ENCODE measurements at places on chromosomes 6 and 20. TPM values are rescaled to one million over a fixed set of nuclear protein-coding genes. Genes with fewer than 3 reads are reported as not detected.

DNA sequence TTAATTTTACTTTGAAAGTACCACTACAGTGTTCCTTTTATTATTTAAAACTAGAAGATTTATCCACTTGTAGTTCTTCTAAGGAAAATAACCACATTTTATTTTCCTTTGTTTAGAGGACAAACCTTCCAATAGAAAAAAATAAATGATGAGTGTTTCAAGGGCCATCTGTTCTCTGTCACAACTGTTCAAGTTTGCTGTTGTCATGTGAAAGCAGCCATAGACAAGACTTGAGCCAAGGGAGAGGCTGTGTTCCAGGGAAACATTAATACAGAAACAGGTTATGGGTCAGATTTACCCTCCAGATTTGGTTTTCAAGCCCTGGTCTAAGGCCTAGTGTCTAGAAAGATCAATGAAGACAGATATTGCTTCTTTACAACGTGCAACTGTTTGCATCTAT is 463.6 kb downstream of the C6orf118 start:
- H3K36me3 ChIP-seq = no peaks in the 10 kb centered on the region
- no peak overlapping the region for H3K4me3 ChIP-seq
- DNase-seq = no peak
- H3K27ac ChIP-seq = no peak overlapping the region

DNA sequence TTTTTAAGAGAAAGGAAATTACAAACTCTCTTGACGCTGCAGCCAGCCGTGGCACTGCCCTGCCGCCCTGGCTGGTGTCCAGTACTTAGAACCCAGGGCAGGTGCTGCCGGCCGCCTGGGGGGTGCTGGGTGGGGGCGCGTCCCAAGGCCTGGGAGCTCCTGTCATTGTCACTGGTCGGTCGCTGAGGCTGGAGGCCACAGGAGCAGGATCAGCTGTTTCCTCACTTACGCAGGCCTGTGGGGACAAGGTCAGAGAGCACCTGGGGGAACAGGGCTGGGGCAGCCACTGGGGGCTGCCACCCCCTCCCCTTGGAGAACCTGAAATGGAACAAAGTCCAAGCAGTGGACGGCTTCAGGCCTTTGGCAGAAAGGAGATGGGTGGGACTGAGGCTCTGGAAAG is 5.6 kb downstream of the BIRC7 start:
- no peak for DNase-seq
- no peak overlapping the region for H3K27ac ChIP-seq
- H3K27me3 ChIP-seq = peaks cover 3% of the 10 kb centered on the region
- no peaks in the 10 kb centered on the region for H3K4me1 ChIP-seq
- no peaks in the 10 kb centered on the region for H3K36me3 ChIP-seq

The SALL4 gene
- total RNA-seq = 1.0 TPM

DNA sequence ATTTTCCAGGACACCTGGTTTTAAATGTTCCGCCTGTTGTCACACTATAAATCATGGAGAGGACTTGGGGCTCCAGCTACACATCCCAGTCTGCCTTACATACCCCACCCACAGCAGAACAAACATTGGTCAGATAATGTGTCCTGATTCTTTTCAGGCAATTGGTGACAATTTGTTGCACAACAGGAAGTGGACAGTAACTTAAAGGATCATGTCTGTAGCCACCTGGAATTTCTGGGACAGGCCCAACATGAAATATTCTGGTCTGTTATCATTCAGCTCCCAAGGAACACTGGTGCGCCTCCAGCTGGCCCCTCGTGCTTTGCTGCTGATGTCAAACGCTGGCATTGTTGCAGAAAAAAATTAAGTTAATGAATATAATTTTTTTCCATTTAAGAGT is 117.2 kb downstream of the SOBP start:
- H3K27me3 ChIP-seq = peaks cover 12% of the 10 kb centered on the region
- no peak overlapping the region for H3K27ac ChIP-seq
- no peak overlapping the region for H3K4me3 ChIP-seq
- DNase-seq = no peak
- H3K4me1 ChIP-seq = no peaks in the 10 kb centered on the region

GRCh38 chr6:104201557-104201956 is 658.2 kb downstream of the HACE1 start:
- H3K27me3 ChIP-seq = peaks cover 1% of the 10 kb centered on the region
- DNase-seq = no peak
- H3K4me1 ChIP-seq = no peaks in the 10 kb centered on the region
- H3K4me3 ChIP-seq = no peak overlapping the region
- H3K27ac ChIP-seq = no peak overlapping the region
- no peaks in the 10 kb centered on the region for H3K36me3 ChIP-seq

- no peak overlapping the region for H3K27ac ChIP-seq
- DNase-seq = no peak
- H3K27me3 ChIP-seq = no peaks in the 10 kb centered on the region
- no peaks in the 10 kb centered on the region for H3K4me1 ChIP-seq
Measured at GRCh38 chr6:39441986-39442385, 119.5 kb upstream of the KCNK16 start.

DNA sequence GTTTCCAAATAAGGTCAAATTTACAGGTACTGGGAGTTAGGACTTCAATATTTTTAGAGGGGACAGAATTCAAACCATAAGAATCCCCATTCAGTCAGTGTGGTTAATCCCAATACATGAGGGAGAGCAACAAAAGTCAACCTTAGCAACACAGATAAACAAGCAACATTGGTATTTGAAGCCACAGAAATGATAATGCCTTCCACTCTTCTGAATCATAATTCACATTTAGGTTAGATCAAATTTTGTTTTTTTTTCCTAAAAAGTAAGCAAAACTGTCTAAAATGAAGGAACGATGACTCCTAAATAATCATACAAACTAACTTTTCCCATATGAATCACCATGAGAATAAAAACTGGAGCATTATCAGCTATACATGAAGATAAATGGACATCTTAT is 246.0 kb upstream of the TENT5A start:
- no peak overlapping the region for H3K4me3 ChIP-seq
- DNase-seq = no peak
- H3K27me3 ChIP-seq = peaks cover 2% of the 10 kb centered on the region
- H3K4me1 ChIP-seq = peaks cover 14% of the 10 kb centered on the region

DNA sequence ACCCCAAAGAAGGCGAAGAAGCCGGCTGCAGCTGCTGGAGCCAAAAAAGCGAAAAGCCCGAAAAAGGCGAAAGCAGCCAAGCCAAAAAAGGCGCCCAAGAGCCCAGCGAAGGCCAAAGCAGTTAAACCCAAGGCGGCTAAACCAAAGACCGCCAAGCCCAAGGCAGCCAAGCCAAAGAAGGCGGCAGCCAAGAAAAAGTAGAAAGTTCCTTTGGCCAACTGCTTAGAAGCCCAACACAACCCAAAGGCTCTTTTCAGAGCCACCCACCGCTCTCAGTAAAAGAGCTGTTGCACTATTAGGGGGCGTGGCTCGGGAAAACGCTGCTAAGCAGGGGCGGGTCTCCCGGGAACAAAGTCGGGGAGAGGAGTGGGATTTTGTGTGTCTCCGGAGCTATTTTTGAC is 69.6 kb downstream of the HFE start:
- no peak for DNase-seq
- peak overlapping the region; percentile 91 for H3K4me3 ChIP-seq
- H3K36me3 ChIP-seq = peaks cover 2% of the 10 kb centered on the region
- H3K27ac ChIP-seq = peak overlapping the region; percentile 95

DNA sequence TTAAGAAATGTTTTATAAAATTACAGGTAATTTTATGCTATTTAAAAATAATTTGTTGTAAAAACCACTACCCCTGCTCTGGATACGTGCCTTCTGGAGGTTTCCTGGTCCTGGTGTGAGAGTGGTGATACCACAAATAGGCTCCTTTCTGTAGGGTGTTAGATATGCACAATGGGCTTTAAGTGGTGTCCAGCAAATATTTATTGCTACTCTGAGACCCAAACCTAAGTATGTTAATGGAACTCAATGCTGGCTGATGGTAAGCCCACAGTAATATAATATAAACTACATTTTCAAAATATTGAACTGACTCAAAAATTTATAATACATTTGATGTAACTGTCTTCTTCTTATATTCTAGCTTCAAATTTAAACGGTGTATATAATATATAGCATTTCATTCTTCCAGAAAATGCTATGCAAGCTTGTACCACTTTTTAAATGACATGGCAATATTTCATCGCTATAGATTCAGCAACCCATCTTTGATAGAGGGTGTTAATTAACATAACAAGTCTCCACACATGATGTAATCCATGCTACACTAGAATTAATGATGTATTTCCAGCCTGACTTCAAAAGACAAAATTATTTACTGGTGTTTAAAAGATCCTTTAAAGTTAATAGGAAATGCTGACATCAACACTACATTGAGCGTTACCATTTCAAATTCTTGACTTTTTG is 161.9 kb downstream of the DST start:
- no peaks in the 10 kb centered on the region for H3K4me1 ChIP-seq
- H3K36me3 ChIP-seq = no peaks in the 10 kb centered on the region
- no peak for DNase-seq
- no peaks in the 10 kb centered on the region for H3K27me3 ChIP-seq
- H3K4me3 ChIP-seq = no peak overlapping the region
- H3K27ac ChIP-seq = no peak overlapping the region

- H3K27me3 ChIP-seq = no peaks in the 10 kb centered on the region
- peaks cover 11% of the 10 kb centered on the region for H3K4me1 ChIP-seq
- H3K4me3 ChIP-seq = no peak overlapping the region
Measured at GRCh38 chr6:75550544-75551167, 51.0 kb upstream of the SENP6 start.

DNA sequence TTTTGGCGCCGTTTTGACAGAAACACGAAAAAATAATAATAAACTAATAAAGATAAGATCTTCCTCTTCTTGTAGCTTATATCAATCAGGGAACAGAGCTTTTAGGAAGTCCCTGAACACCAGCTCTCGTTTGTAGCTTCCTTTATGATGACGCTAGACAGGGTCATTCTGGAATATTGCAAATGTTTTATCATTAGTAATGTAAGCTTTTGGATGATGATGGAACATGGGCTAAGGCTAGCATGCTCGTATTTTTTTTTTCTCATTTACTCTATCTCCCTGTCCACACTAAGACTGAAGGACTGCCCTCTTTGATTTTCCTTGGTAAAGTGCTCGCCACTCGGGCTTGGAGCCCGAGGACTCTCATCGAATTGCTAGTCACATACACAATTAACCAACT is 22.1 kb upstream of the POM121L2 start:
- H3K4me3 ChIP-seq = no peak overlapping the region
- H3K4me1 ChIP-seq = peaks cover 13% of the 10 kb centered on the region
- no peak overlapping the region for H3K27ac ChIP-seq
- no peaks in the 10 kb centered on the region for H3K36me3 ChIP-seq
- DNase-seq = no peak
- peaks cover 9% of the 10 kb centered on the region for H3K27me3 ChIP-seq

DNA sequence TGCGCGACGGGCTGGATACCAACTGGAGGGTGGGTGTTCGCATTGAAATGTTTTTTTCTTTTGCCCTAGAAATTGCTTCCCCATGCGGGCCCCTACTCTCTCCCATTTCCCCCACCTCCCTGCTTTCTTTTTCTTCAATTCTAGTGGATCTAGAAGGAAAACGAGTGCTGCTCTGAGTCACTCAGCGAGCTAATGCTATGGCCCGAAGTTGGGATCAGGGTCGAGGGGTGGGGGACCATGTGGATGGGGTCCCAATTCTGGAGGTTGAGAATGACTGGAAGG is 71.5 kb downstream of the SOX4 start:
- no peak for DNase-seq
- H3K4me1 ChIP-seq = peaks cover 22% of the 10 kb centered on the region
- no peak overlapping the region for H3K27ac ChIP-seq
- peak overlapping the region; percentile 61 for H3K4me3 ChIP-seq

DNA sequence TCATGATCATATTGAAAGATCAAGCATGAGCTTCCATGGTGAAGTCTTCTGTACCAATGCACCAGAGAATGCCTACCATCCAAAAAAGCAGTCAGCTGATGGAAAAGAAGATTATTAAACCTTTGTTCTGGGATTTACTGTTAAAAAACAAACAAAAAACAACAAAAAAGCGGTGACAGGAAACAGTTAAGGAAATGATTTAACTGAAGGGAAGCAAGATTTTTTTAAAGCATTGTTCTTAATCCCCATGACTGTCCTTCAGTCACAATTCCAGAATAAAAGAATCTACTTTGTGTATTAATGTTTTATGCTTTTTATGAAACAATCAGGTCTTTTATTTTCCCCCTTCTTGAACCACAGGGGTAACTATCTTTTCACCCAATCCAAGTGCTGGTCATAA is 23.9 kb downstream of the FAM162B start:
- no peak overlapping the region for H3K4me3 ChIP-seq
- peaks cover 6% of the 10 kb centered on the region for H3K27me3 ChIP-seq
- DNase-seq = no peak
- H3K4me1 ChIP-seq = no peaks in the 10 kb centered on the region
- H3K36me3 ChIP-seq = peaks cover 5% of the 10 kb centered on the region
- H3K27ac ChIP-seq = no peak overlapping the region

The ANKRD66 gene
- total RNA-seq = not detected

GRCh38 chr6:97214671-97215070 is 68.3 kb downstream of the MMS22L start:
- no peak overlapping the region for H3K4me3 ChIP-seq
- peaks cover 11% of the 10 kb centered on the region for H3K36me3 ChIP-seq
- H3K4me1 ChIP-seq = peaks cover 5% of the 10 kb centered on the region

The CST4 gene
- not detected for total RNA-seq

The KLHDC3 gene
- 76.6 TPM for total RNA-seq

DNA sequence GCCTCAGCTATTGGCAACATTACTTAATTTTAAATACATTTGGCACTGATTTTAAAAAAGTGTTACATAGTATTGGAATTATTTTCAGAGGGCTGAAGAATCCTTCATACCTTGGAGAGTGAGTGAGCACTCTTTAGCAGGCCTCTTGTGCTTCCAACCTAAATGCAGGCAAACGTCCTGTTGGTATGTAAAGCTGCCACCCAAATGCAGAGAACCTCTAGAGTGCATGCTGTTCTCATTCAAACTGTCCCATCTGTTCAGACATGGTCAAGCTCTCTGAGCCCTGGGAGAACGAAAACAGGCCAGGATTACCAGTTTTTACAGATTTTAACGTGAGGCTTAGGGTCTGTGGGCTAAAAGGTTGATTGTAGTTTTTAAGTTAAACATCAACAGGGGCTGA is 378.0 kb upstream of the FLRT3 start:
- H3K4me1 ChIP-seq = no peaks in the 10 kb centered on the region
- no peaks in the 10 kb centered on the region for H3K36me3 ChIP-seq
- no peak for DNase-seq
- no peak overlapping the region for H3K27ac ChIP-seq
- no peak overlapping the region for H3K4me3 ChIP-seq

The SLC44A4 gene
- 0.12 TPM for total RNA-seq

DNA sequence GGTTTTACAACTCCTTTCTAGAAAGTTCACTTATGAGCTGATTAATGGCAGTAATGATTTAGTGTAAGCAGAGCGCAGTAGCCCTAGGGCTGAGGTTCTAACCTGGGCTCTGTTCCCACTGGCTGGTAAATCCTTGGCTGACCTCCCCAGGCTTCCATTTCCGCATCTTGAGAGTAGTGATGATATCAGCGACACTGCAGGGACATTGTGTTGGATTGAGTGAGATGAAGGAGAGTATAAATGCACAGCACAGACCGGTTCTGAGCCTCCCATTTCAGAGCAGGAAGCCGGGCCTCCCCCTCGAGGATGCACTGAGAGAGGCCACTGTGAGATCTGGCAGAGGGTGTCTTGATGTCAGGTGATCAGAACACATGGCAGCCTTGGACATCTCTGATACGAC is 477.2 kb upstream of the SULF2 start:
- no peak overlapping the region for H3K4me3 ChIP-seq
- H3K27ac ChIP-seq = no peak overlapping the region
- no peak for DNase-seq
- H3K4me1 ChIP-seq = no peaks in the 10 kb centered on the region
- no peaks in the 10 kb centered on the region for H3K36me3 ChIP-seq
- peaks cover 5% of the 10 kb centered on the region for H3K27me3 ChIP-seq

The HLA-DRA gene
- total RNA-seq = 39.3 TPM

GRCh38 chr6:114407426-114408035 is 64.7 kb upstream of the HS3ST5 start:
- H3K4me3 ChIP-seq = no peak overlapping the region
- H3K27me3 ChIP-seq = no peaks in the 10 kb centered on the region
- H3K36me3 ChIP-seq = no peaks in the 10 kb centered on the region

The SRMS gene
- not detected for total RNA-seq
